ENCODE measurements at places on chromosomes 6 and 20.

DNA sequence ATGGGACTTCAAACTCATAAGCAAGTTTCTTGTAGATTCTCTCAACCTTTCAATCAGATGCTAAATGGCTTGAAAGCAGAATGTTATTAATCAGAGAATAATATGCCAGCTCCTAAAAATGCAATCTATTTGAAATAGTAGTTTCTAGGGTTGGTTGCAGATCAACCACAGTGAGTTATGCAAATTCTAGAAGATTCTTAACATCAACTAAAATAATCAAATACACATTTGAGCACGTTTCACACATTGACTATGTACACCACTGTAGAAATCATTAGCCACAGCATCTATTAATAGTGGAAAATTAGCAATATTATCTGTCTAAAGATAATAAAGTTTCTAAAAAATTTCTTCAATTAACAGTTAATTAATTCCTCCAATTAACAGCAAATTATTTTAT lies 141.9 kb upstream of the GJE1 start:
- DNase-seq, result no peak

DNA sequence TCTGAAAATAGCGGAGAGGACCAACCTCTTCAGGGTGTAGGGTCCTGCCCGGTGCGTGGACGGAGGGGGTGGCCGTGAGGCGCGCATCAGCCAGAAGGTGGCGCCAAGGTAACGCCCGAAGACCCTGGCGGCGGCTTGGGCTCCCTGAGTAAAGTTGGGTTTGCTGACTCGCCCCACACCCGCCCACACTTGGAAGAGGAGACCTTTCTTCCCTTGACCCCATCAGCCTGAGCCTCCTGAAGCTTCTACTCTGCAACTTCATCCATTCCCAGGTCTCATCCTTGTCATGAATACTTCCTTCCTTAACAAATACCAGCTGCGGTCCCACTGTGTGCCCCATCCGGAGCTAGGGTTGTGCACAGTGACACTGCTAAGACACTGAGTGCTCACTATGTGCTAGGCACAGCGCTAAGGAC lies 14.6 kb downstream of the CD40 start:
- peak; percentile 50 for DNase-seq

DNA sequence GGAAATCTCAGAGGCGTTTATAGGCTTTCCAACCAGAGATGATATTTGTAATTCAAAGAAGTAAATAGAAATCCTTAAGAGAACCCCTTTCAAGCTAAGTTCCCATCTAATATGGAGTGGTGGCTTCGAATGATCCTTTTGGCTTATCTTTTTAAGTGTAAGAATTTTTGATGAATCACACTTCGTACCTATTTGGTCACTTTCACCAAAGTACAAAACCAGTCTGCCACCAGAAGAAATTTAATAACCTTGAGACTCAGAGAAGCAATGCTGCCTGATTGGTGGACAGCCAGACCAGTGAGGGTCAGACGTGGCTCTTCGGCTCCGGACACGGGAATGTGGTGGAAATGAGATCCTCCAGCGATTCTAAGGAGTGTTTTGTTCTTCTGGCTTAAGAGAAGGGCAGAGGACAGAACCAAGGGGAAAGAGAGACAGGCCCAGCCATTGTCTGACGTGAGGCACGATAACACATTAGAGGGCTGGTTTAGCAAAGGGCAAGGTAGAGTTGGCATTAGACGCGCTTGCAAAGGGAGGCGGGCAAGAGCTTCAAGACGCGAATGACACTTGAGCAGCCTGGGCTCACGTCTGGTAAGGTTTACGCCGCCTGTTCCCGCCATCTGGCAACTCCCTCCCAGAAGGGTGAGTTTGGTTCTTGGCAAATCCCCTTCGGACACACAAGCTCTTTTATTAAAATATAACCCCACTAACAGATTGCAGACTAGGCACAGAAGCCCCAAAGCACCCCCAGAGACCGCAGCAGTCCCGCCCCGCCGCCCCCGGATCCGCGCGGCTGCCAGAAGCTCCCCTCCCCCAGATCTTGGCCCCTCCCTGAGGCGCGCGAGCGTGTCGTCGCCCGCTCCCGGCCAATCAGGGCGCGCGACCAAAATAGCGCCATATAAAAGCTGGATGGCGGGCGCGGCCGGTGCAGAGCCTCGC lies 50.0 kb upstream of the EZR start:
- no peak for DNase-seq

GRCh38 chr20:47360297-47361056 lies 4.0 kb upstream of the ZMYND8 start:
- no peak for DNase-seq

- DNase-seq, result no peak
Observed at GRCh38 chr20:4305091-4305490, 289.7 kb upstream of the RNF24 start.

DNA sequence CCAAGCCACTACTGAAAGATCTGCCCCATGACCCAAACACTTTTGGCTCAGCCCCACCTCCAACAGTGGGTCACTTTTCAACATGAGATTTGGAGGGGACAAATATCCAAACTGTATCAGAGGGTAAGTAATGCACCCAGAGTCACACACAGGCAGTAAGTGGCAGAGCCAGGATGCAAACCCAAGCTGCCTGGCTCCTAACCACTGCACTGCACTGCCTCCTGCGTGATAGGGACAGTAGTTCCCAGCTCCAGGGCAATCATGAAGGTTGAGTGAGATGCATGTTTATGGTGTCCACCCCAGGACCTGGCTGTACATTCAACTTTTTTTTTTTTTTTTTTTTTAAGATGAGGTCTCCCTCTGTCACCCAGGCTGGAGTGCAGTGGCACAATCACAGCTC lies 88.2 kb downstream of the TOX2 start:
- DNase-seq, result no peak

- no peak for DNase-seq
Observed at GRCh38 chr6:120774275-120774674, 560.0 kb downstream of the TBC1D32 start.

- DNase-seq, result no peak
Observed at GRCh38 chr20:36540551-36541211, 638 bp upstream of the MYL9 start.

DNA sequence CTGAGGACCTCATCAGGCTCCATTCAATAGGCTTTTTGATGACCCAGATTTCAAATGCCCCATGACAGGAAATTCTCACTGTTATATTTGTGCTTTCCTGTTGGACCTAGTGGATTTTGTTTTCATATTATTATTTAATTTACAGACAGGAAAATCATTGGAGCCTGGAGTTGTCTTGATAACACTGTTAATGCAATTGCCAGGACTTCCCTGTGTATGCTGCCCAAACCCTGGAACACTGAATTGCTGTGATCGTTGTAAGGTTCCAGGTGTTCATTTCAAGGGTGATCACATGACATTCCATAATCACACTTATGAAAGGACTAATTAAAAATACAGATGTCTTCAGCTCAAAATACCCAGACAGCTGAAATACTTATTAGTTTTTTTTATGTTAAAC lies 783.2 kb downstream of the DHX35 start:
- no peak for DNase-seq

DNA sequence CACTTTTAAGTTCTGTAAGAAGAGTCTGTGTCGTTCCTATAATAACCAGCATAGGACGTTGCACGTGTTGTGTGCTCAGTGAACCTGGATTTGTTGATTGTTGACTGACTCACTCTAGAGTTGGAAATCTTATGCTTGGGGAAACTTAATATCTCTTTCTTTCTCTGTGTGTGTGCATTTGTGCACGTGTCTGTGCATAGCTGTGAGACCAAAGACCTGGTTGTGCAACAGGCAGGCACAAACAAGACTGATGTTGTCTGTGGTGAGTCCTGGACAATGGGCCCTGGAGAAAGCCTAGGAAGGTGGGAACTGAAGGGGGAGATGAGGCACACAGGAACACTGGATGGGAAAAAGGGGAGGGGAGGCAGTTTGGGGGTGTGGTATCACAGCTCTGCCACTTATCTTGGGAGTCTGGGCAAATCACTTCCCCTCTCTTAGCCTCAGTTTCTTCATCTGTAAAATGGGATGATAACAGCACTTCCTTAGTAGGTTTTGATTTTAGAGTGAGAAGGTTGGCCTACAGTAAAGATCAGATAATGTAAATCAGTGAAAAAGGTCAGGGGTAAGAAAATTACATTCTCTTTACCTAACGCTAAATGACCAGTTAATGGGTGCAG lies 8.4 kb downstream of the CD40 start:
- DNase-seq, result no peak

DNA sequence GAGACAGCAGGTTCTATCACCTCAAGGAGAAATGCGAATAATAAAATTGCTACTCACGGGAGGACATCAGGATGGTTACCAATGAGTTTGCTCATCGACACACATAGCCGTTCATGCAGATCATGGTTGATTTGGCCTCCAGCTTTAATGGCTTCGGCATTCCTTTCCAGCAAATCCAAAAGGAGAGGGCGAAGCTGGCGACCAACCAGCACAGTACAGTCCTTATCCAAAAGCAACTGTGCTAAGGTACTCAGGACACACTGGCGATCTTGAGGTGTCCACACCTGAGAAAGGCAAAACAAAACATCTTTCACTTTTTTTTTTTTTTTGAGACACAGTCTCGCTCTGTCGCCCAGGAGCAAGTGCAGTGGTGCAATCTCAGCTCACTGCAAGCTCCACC lies 16.3 kb downstream of the MDN1 start:
- no peak for DNase-seq

DNA sequence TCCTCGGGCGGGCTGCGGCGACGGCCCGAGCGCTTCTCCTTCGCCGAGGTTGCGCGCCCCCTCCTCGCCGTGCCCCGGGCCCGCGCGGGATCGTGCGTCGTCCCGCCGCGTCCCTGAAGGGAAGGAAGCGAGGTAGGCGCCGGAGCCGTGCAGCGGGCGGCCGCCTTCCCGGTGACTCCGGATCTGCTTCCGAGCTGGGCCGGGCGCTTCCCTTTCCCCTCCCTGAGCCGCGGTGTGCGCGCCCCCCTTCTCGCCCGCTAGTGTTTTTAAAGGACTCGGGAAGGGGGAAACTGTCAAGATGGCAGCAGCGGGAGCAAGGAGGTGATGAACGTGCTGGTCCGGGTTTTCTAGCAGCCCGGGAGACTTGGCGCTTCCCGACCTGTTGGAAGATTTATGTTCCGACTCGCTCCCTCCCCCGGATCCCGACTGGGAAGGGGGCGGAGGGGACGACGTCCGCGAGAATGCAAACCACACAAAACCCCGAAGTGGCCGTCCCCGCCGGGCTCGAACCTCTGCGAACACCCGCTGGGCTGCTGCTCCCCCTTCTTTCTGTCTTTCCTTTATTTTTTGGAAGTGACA lies 744 bp upstream of the FOXO3 start:
- DNase-seq, result no peak

DNA sequence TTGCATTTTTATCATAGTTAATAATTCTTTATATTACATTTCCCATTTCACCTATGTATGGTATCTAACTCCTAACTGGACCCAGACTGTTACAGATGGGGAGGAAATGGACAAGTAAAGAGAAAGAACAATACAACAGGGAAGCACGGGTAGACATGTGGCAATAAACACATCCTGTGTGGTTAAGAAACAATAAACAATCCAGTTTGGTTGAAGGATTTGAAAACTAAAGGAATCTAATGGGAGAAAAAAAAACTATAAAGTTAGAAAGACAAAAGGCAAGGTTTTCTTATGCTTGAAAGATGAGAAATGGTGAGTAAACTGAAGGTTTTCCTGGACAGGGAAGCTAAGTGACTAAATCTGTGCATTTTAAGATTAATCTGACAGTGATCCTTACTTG lies 34.9 kb upstream of the ALDH8A1 start:
- DNase-seq, result no peak

GRCh38 chr6:142950291-142950690 lies 5.3 kb upstream of the HIVEP2 start:
- DNase-seq, result no peak

DNA sequence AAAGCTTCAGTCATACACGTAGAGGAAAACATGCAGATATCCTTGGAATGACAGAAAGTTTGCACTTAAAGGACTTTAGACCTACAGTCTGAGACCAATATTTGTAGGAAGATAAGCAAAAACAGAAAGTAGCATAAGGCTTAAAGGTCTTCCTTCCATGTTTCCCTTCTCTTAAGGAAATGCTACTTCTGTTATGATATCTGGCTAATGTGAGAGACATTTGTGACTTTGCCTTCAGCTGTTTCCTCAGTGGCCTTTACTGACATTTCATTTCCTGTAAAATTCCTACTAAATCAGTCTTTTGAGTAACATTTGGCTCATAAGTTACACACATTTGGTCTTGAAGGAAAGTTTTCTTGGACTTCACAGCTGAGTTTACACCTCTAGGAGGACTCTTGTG lies 713.4 kb downstream of the TBC1D32 start:
- DNase-seq, result no peak

GRCh38 chr6:84967389-84967788 lies 203.0 kb upstream of the TBX18 start:
- no peak for DNase-seq

- no peak for DNase-seq
Observed at GRCh38 chr6:816510-817084, 123.7 kb upstream of the EXOC2 start.

- no peak for DNase-seq
Observed at GRCh38 chr6:136404007-136404406, 114.4 kb upstream of the BCLAF1 start.

GRCh38 chr6:71292001-71292400 lies 3.4 kb downstream of the OGFRL1 start:
- DNase-seq, result no peak

DNA sequence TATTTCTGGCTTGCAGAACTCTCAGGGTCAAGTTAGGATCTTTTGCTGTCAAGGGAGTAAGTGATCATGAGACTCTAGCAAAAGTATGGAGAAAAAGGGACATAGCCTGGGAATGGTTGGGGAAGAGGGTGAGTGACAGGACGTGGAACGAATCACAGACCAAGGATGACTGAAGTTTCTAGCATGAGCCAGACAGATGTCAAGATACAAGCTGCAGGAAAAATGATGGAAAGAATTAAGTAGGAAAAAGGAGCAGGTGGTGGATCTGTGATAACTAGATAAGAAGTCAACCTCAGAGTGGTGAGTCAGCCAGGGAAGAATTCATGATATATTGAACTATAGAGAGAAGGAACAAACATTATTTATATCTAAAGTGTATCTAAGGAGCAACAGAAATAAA lies 159.8 kb upstream of the SYNDIG1 start:
- no peak for DNase-seq

- DNase-seq, result no peak
Observed at GRCh38 chr20:3521852-3522740, 51.3 kb downstream of the ATRN start.

- no peak for DNase-seq
Observed at GRCh38 chr20:61448386-61448785, 196.3 kb downstream of the CDH4 start.

- DNase-seq, result no peak
Observed at GRCh38 chr6:11318835-11319813, 86.7 kb upstream of the NEDD9 start.

DNA sequence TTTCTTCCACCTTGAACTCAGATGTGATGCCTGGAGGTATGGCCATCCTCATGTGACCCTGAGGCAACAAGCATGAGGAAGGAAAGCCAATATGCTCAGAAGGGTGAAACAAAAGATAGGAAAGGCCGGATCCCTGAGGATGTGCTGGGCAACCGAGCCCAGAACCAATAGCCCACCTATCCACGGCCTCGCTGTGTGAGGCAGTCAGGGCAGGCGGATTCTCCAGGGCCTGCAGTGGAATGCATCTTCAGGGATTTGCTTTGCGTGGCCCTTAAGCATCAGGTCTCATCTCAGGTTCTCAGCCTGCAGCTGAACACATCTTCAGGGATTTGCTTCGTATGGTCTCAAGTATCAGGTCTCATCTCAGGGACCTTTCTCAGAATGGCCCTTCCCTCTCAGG lies 139.8 kb downstream of the ANKRD60 start:
- no peak for DNase-seq

GRCh38 chr6:161023316-161023715 lies 31.7 kb downstream of the MAP3K4 start:
- no peak for DNase-seq

Measured in naive thymus-derived CD4-positive, alpha-beta T cell (primary cell).